ENCODE measurements at places on chromosomes 2 and 18.

- no peak for DNase-seq
Observed at GRCh38 chr18:74299746-74300145, 8.0 kb upstream of the CYB5A start.

- no peak for DNase-seq
Observed at GRCh38 chr18:55289775-55290174, 298.2 kb downstream of the TCF4 start.

DNA sequence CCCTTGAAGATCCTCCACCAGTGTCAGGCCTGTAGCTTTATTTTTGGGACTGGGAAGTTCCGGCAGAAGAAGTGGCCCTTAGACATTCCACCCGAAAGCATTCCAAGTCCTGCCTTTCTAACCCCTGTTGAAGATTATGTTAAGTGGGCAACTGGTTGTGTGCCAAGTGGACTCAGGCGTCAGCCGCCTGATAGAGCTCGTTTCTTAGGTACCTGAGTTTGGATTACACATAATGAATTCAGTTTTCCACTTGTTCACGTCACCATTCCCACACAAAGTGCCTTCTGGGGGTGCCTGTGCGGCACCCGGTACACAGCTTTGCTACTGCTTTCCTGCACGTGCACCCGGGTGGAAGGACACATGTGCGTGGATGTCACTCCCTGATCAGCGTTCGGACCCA lies 156.5 kb downstream of the PTGR3 start:
- DNase-seq: no peak

DNA sequence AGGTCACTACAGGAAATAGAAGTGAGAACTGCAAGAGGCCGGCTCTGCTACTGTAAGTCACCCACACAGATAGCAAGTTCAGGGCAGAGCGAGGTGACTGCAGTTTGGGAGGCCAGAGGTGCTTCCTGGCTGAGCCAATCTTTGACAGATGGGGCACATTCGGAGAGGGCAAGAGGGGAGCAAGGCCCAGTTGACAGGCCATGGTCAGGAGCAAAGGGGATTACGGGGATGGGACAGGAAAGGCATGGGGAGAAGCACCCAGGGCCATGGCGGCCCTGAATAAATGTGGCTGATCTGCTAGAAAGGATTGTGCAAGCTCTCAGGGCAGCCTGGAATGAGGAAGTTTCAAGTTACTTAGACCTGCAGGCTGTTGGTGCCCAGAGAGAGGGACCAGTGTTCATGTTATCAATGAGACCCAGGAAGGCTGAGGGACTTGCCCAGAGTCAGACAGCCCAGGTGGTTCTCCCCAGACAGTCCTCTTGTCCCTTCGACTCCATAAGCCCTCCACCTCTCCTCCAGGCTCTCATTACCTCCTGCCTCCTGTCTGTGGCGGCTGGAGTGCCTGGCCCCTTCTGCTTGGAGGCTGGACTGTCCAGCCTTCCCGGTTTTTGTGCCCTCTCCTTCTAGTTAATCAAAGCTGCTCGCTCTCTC lies 123.3 kb downstream of the CTIF start:
- DNase-seq: no peak

DNA sequence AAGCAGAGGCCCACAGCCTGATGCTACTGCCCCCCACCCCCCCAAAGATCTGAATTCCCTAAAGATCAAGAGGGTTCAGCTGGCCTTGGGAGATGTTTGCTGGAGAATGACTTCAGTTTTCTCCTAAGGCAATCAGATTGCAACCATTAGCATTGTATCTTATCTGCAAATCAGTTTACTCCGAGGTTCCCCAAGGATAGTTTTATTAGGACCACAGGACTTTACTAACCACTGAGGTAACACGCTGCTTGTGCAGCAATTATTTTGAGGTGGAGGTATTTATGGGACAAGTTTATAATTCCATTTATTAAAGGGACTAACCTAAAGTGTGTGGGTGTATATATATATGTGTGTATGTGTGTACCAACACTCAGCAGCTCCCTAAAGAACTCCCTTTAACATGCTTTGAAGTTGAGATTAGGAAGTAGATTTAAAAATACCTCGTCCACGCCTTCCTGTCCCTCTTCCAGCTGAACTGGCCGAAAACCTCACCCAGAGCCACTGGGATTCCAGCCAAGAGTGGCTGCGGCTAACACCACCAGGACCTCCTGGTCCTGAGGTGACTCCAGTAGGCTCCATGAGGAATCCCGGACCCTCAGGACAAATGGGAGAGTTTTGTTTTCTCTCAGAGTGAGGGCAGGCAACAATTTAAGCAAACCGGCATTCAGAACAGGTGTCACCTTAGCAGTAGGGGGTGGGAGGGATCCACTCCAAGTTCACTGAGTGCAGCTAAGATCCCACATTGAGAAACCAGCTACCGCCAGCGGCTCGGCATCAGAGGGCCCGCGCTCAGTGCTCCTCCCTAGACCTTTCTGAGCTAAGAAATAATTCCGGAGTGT lies 3.0 kb upstream of the DLX1 start:
- no peak for DNase-seq

DNA sequence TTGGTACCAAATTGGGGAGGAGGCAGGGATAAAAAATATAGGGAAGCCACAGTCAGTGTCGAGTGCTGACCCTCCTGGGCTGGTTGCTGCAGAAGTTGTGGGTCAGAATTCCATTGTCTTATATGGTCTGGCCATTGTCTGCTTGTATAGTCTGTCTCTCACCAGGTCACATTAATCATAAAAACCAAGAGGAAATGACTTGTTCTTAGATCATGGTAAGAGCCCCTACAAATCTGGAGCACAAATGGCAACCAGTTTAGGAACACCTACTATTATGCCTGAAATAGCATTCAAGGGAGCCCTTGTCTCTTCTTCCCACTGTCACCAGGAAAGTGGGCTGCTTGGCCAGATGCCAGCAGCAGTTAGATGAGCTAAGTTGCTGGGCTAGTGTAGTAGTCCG lies 119.7 kb upstream of the RMP24 start:
- no peak for DNase-seq

DNA sequence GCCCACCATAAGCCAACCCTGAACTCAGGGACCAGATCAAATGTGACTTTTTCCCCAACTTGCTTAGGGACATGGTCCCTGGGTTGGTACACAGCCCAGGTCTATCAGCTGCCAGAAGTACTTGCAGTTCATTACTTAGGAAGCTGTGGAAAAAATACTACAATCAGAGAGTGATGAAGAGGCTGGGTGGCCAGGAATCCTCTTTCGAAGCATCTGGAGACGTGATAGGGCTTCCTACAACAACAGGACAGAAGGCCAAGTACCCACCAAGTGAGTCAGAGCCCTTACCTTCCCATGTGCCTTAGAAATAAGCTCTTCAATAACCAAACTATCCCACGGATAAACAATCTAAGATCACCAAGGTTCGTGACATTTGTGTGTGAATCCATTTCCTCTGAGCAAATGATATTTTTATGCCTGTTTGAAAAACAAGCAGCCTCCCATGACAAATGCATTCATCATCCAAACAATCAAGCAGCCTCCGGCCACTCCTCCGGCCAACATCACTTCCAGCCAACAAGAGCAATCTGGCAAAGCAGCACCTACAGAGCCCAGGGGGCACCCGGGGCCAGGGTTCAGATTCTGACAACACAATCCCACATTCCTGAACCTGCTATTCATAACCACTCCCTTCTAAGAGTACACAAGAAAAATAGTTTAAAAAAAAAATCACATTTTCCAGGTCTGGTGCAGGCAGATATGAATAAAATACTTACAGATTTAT lies 26.4 kb downstream of the TBC1D8 start:
- DNase-seq: no peak

- DNase-seq: no peak
Observed at GRCh38 chr18:67995769-67996168, 479.2 kb upstream of the DSEL start.

DNA sequence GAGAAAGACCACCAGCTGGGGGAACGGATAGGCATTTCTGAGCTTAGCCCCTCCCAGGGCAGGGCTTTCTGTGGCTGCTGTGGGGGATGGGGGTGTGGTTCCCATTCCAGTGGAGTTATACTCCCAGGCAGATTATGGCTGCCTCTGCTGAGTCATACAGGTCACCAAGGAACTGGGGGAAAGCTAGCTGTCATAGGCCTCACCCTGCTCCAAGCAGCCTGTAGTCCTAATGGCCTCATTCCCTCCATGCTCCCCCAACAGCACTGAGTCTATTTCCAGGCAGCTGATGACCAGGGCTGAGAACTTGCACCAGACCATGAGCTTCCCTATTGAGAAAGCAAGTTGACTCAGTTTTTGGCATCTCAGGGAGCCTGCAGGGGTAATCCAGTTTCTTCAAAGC lies 87.1 kb downstream of the GPR39 start:
- DNase-seq: no peak

DNA sequence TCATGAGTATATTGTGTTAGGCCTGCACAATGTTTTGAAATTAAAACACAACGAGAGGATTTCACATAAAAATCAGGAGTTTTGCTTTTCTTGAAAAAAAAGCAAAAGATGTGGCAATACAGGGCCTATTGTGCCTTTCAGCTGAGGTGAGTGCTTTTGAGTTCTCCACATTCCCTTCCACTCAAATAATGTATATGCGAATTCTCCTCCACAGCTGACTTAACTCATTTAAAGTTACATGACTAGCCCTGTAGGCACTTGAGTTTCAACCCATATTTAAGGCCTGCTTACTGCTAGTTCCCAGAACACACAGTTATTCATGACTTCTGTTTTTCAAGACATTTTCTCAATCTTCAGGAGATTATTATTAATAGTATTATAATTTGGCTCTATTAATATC lies 353.1 kb downstream of the NUP35 start:
- no peak for DNase-seq

GRCh38 chr2:10918661-10919409 lies 7.1 kb downstream of the KCNF1 start:
- no peak for DNase-seq

- DNase-seq: no peak
Observed at GRCh38 chr2:40039549-40039948, 260.5 kb upstream of the THUMPD2 start.

GRCh38 chr2:16122556-16122955 lies 182.2 kb downstream of the MYCN start:
- no peak for DNase-seq

GRCh38 chr18:9684881-9685614 lies 23.1 kb upstream of the RAB31 start:
- no peak for DNase-seq

- no peak for DNase-seq
Observed at GRCh38 chr2:88281302-88282217, 111.4 kb downstream of the THNSL2 start.

All from NCI-H446 (cell line).